ENCODE measurements at places on chromosomes 16 and 17.

GRCh38 chr16:89360760-89361435, 129.5 kb downstream of the ANKRD11 start:
- DNase-seq: no peak

- peak; percentile 97 for DNase-seq
These were observed 128.5 kb downstream of the PARN start for GRCh38 chr16:14501331-14502255.

GRCh38 chr16:57802341-57803133, at the start of gene KIFC3:
TSS of gene KIFC3 (minus strand) at chr16:57802491. CDS start at chr16:57798243, 4,248 bp downstream.
- DNase-seq: peak; percentile 77

DNA sequence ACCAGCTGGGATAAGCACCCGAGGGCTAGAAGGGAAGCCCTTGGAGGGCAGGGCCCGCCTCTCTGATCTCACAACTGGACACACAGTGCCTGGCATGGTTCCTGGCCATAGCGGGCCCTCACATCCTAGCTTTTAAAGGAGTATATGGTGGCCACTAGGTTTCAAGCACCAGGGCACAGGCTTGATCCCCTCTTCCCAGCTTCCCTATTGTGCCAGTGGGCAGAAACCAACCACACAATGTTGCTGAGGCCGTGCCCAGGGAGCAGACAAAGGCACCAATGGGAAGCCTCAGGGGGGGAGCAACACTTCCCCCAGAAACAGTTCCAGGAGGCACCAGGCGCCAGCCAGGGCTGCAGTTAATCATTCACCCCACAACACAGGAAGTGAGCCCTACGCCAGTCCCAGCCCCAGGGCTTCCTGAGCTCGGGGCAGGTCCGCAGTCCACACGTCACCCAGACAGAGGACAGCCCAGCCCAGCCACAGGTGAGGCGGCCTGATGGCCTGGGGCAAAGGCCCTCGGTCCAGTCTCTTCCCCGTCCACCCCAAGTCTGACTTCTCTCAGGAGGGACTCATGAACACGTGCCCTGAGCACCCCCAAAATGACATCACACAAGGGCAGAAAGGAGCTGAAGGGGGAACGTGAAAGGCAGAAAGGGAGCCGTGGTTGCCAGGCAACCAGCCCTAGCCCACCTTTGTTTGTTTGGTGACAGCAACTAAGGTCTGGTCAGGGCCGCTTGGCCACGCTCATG, 12.8 kb downstream of the SMIM5 start:
- peak; percentile 18 for DNase-seq

GRCh38 chr16:27235055-27235937, 32.0 kb downstream of the KDM8 start:
- peak; percentile 97 for DNase-seq

DNA sequence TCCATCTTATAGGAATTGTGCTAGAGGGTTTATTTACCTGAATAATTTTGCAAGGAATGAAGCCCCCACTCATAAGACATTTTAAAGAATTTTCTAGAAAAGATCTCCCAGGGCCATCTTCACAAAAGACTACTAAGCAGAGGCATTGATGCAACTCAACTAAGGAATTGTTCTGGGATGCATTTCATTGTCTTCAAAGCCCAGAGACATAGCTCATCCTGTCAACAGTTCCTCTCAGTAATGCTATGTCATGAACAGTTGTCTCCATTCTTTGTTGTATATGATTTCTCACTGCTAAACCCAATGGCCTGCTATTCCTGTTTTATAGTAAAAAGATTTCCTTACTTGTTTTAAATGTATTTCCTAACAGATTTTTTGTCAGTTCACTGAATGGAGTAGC, 136.8 kb upstream of the RBL2 start:
- no peak for DNase-seq

DNA sequence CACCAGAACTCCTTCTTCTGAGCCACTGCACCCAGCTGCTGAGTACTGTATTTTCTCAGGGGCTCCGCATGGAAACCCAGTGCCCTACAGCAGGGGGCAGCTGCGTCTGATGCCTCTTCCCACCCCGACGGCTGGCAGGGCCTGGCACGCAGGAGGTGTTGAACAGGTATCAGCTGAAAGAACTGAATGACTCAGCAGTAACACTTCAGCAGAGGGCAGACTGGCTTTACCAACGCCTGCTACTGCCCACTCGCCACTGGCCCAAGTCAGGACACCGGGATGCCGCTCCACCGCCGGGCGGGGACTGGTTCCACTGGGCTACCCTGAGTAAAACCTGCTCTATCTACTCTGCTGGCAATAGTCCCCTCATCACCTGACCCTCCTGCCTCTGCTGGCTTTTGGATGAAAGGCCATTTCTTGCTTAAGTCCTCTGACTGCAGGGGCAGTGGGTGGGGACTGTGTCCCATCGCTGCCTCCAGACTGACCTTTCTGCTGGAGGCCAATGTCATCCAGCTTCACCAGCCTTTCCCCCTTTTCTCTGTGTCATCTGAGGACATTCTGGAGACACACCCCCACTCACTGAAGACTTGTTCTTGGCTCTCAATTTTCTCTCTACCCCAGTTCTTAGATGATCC, 100.4 kb upstream of the FA2H start:
- no peak for DNase-seq

DNA sequence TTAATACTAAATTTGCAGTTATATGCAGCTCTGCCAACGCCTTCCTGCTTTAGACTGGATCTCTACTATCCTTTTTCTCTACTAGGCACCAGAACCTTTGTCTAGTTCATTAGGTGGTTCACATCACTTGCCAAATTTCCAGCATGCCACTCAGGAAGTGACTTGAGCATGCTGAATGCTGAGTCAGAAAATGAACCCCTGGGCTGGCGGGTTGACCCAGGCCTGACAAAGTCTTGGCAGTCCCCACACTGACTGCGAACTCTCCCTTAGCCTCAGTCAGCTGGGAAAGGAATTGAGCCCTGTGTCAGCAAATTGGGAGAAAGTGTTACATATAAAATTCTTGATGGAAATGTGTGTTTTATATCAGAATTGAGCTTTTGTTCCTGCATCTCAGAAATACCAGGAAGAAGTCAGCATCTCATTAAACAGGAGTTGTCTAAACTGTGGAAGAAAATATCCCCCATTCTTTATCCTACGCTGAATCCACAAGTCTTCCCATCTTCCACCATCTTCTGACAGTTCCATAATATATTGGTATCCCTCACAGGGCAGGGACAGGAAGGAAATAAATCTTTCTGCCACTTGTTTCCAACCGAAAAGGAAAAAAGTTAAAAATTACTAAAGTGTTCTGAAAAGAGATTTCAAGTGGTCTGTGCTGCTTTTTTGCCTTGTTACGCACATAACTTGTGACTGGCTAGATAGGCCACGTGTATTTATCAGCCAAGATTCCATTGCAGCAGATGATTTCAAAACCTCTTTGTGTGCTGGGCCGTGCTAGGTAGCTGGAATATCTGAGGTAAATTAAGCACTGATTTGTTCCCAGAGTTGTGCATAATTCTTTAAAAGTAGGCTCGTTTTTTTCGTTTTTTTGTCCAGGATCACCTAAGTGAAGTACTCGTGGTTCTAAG, 16.7 kb upstream of the SLC12A3 start:
- DNase-seq: peak; percentile 74

Measured in fibroblast of pulmonary artery (primary cell).